ENCODE measurements at places on chromosomes 16 and 17. TPM values are rescaled to one million over a fixed set of nuclear protein-coding genes. Genes with fewer than 3 reads are reported as not detected.

WNT3 gene
- 8.8 TPM for total RNA-seq

KRT33B gene
- total RNA-seq = not detected

DNA sequence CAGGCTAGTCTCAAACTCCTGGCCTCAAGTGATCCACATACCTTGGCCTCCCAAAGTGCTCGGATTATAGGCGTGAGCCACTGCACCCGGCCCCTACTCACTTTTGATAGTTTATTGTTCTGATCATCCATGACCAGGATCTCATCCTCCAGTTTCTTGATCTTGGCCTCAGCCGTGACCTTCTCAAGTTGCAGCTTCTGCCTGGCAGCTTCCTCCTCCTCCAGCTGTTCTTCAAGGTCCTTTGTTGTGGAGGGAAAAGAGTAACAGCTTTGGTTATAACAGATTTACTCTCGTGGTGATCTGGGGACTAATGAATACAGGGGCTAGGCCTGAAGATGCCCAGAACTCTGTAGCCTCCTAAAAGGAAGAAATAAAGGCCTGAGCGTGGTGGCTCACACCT, 89.9 kb downstream of the NDE1 start:
- DNase-seq = no peak

- DNase-seq = no peak
These were observed 317.2 kb upstream of the KCNJ16 start for GRCh38 chr17:69757688-69758430.

Data from Caco-2 (cell line).